ENCODE measurements at places on chromosomes 13 and 19.

DNA sequence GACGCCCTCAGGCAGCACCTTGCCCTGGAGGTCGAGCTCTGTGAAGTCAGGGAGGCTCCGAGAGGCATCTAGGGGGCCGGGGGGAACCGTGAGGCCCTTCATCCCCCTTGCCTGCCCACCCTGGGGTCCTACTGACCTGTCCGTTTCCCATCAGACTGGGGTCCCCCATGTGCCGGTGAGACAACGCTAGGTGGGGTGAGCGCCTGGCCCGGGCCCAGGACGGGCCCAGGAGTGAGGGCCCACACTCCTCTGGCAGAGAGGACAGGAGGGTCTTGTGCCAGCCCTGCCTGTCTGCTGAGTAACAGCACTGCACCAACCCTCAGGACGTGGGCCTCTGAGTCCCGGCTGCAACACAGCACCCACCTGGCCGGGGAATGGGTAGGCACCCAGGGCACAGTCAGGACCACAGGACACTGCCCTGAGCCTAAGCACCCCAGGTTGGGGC is 14.4 kb downstream of the DCAF15 start:
- DNase-seq = no peak

- no peak for DNase-seq
Measured at GRCh38 chr19:21322528-21322927, 6.7 kb downstream of the ZNF708 start.

- DNase-seq = no peak
Measured at GRCh38 chr13:94268661-94269060, 210.8 kb downstream of the DCT start.

DNA sequence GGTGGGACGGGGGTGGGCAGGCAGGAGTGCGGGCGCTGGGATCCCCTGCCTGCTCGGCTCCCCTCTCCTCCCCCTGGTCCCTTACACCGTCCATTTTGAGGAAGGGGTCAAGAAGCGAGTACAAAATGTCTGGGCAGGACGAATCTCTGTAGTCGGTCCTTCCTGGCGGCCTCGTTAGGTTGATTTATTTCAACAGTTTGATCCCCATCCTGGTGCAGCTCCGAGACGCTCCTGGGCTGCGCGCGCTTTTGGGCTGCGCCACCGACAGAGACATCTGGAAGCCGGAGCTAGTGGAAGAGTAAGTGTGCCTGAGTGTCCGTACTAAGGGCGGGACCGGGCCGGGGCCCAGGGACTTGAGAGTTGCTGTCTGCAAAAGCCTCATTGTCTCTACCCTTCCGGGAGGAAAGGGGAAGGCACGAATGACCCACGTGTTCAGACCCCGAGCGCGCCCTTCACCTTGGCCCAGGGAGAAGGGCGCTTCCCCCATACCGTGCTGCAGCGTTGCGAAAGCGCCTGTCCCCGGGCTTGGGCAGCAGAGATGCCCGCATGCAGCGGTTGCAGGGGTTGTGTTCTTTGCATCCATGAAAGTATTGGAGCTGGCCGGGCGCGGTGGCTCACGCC is 1.8 kb downstream of the ZNF114 start:
- no peak for DNase-seq

DNA sequence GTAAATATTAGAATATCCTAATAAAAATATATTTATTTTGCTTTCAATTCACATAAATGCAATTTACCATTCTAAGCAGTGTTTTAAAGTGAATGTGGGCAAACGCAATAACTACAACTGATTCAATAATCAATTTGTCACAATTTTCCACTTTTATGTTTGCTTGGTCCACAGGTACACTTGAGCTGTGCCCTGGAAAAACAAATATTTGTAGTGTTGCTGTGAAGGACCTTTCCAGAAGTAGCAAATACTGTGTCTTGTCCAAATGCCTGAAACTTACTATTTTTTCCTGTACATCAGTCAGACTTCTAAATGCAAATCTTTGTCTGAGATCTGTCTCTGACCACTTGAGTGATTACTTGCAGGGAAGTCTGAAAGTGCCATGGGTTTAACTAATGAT is 845.8 kb upstream of the SLITRK5 start:
- no peak for DNase-seq

DNA sequence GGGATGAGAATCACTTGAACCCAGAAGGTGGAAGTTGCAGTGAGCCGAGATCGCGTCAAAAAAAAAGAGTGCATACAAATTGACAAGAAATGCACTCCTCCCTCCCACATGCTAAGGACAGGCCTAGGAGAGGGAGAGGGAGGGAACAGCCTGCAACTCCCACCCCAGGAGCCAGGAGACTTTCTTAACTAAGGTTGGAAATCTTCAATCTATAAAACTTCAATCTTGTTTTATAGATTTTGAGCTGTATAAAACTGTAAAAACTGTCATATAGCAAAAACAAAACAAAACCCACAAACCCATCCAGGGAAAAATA is 1.3 kb upstream of the SYCN start:
- DNase-seq = no peak

GRCh38 chr19:1237027-1237659 is 662 bp downstream of the CBARP start:
- DNase-seq = no peak

- DNase-seq = no peak
Measured at GRCh38 chr13:28843639-28844038, 23.5 kb downstream of the MTUS2 start.

- no peak for DNase-seq
Measured at GRCh38 chr19:29395111-29395733, 130.6 kb upstream of the VSTM2B start.

DNA sequence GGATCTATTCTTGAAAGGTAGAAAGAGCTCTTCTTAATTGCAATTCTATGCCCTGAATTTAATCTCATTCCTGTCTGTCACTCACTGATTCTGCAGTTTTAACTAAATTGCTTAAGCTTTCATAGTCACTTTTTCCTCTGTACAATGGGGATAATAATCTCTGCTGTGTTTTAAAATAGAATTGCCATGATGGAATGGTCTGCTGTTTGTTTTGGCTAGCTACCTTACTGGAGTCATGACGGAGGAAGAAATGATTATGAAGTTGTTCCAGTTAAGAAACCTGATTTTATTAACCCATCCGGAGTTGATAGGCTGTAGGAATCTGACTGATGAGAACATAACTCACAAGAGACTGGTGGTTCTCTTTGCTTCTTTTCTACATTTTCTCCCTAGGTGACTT is 54.9 kb upstream of the ITM2B start:
- no peak for DNase-seq

DNA sequence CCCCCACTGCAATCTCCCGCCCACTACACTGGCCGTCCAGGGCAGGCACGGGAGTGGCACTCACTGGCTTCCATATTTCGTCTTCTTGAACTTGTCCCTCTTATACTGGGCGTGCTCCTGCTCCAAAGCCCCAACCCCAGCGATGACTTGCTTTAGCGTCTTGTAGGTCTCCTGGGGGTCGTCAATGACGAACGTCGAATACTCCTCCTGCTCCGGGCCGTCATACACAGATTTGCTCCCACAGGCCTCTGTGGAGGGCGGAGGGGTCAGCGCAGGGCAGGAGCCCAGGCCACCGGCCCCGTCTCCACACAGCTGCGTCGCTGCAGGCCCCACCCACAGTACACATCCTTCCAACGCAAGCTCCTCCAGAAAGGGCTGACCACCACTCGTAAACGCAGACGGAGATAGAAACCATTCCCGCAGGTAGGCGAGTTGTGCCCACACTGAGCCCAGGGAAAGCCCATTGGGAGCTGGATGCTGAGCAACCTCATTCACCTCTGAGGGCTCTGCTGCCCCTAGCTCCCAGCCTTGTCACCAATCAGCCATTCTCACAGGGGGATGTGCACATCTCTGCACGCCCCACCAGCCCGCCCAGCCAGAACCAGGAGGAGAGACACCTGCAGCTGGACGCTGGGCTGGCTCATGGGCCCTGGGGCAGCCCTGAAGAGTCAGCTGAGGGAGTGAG is 7.9 kb upstream of the C13orf46 start:
- DNase-seq = no peak

DNA sequence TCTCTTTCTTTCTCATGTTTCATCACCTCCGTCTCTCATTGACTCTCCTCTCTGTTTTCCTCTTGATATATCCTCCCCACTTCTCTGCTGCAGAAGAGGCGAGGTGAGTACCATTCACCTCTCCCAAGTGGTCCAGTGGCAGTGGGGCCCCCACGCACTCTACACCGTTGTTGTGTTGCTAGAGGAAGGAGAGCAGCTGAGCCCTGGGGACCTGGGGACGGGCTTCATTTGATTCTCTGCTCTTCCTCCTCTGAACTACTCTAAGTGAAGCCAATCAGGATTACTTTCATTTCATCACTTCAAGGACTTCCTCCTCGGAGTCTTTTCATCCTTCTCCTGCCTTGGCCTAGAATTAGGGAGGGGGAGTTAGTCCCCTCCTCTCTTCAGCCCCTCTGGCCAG is 64.6 kb downstream of the CCNE1 start:
- DNase-seq = no peak

DNA sequence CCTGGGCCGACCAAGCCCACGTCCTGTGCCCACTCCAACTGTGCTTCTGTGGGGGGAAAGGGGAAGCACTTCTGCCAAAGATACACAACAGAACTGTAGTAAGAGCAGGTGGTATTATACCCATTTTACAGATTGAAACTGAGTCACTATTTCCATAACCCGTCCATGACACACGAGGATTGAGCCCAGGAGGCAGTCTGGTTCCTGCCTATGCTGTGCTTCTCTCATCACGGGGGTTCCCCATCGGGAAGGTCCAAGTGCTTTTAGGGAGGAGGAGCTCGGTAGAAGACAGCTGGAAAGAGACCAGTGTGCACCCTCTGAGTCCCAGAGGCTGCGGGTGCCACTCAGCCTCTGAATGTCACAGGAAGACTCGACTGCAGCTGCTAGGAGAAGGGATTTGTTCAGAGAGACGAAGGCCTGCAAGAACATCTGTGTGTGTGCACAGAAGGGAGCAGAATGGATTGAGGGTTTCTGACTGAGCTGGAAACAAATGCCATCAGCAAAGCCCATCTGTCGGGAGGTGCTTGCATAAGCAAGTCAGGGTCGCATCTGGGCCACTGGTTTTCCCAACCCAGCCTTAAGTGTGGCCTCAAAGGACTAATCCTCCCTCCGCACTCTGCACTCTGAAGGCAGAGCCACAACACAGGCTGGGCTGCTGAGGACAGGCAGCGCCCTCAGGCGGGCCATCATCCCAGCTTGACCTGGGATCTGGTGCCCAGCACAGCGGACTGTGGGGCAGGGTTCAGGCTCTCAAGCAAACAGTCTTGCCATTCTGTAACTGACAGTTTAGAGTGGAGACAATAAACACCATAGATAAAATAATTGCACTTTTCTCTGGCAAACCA is 150.0 kb downstream of the DPF1 start:
- no peak for DNase-seq

GRCh38 chr19:56114051-56114777 is 6.9 kb downstream of the ZNF787 start:
- no peak for DNase-seq

DNA sequence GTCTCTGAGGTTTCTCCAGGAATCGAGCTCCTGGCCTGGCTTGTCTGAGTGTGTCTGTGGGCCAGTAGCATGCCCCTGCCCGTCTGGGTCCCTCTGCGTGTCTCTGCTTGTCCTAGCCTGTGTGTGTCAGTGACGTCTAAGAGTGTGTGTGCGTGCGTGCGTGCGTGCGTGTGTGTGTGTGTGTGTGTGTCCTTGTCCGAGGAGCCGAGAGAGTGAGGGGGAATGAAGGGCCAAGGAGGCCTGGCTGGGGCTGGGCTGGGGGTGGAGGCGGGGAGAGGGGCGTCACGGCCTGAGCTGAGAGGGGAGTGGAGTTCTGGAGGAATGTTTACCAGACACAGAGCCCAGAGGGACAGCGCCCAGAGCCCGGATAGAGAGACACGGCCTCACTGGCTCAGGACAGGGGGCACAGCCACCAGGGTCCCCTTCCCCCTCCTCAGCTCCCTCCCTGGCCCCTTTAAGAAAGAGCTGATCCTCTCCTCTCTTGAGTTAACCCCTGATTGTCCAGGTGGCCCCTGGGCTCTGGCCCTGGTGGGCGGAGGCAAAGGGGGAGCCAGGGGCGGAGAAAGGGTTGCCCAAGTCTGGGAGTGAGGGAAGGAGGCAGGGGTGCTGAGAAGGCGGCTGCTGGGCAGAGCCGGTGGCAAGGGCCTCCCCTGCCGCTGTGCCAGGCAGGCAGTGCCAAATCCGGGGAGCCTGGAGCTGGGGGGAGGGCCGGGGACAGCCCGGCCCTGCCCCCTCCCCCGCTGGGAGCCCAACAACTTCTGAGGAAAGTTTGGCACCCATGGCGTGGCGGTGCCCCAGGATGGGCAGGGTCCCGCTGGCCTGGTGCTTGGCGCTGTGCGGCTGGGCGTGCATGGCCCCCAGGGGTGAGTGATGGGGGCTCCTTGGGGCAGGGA is at the start of gene AXL:
Gene AXL (plus strand): TSS at position 609 of the 893 bp plus-strand sequence. CDS start 170 bp downstream, at position 779.
- no peak for DNase-seq

DNA sequence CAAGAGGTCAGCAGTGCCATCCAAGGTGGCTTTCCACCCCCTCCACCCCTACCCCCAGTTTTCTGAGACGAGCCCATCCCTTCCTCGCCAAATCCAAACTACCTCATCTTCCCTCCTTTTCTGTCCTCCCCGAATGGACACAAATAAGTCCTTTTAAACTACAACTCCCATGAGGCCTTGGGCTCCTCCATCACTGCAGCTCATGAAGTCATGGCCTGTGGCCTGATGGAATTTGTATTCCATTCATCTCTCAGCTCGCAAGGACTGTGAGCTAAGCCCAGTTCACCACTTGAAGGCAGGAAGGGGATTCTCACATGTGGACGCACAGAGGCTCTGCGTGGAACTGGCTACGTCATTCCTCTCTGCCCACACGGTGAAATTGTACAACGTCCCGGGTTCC is 12.5 kb downstream of the PTPRH start:
- no peak for DNase-seq

DNA sequence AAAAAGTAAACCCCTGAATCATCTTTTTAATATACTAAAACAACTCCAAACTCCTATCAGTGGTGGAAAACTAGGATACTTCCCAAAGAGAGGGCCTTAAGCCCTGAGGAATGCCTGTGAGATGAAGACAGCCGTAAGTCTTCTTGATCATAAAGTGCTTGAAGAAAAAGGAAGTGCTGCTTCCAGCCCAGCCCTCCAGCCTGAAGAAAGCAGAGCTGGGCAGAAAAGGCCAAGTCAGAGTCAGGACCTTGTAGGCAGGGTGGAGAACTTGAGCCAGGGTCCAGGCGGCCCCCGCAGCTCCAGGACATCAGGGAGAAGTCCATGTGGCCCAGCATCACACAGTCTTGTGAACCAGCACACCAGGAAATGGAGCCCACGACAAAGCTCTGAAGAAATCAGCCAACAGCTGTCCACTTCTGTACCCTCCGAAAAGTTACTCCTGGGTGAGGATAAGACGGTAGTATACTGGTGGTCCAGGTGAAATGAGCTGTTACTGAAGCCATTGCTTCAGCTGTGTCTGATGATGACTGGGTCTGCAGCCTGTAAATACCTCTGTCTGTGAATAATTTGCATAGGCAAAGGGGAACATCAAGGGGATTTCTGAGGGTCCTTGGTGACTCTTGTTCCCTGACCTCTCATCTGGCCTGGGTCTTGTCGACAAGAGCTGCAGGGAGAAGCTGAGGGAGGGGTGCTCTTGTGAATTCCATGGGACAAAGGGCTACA is 18.7 kb upstream of the CRYL1 start:
- DNase-seq = no peak
